GM12878 (cell line): ENCODE measurements at places on chromosomes 3 and 15. TPM values are rescaled to one million over a fixed set of nuclear protein-coding genes. Genes with fewer than 3 reads are reported as not detected.

DNA sequence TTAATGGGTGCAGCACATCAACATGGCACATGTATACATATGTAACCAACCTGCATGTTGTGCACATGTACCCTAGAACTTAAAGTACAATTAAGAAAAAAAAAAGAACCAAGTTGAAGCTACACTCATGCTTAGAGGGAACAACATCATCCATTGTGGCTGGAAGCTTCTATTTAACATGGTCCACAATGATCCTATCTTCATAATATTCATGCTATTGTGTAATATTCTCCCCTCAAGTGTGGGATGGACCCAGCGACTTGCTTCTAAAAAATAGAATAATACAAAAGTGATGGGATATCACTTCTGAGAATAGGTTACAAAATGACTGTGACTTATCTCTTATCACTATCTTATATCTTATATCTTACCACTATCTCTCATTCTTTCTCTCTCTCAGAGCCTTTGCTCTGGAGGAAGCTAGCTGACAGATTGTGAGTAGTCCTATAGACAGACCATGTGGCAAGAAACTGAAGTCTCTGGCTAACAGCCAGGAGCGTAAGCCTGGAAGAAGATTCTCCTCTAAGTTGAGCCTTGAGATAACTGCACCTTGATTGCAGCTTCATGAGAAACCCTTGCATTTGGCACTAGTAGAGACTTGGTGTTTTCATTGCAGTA lies 198.5 kb upstream of the MRPL3 start:
- no peak for DNase-seq

DNA sequence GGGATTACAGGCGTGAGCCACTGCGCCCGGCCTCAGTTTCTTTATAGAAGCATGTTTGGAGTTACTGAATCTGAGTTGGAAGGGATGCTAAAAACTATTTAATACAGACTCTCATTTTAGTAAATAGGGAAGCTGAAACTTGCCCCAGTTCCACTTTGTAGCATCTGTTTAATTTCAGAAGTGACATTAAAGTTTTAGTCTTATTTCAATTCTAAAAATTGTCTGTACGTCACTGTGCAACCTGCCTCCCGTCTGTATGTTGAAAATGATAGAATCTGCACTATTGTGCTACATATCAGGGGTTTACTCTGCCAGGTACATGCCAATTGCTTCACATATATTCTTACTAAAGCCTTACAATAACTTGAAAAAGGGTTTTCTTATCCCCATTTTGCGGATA lies 15.3 kb downstream of the CNOT10 start:
- DNase-seq, result no peak

DNA sequence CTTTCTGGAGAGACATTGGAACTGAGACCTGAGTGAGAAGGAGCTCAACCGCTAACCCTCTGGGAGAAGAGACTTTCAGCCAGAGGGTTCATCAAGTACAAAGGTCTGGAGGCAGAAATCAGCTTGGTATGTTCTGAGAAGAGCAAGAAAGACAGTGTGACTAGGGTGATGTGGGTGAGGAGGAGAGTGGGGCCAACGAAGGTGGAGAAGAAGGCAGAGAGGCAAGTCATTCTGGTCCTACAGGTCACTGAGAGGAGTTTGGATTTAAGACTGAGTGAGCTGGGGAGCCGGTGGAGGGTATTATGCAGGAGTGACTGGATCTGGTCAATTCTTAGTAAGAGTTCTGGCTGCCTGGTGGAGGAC lies 12.2 kb downstream of the XIRP1 start:
- DNase-seq, result no peak

GRCh38 chr3:159837725-159838124 lies 150.9 kb upstream of the IL12A start:
- DNase-seq, result no peak

DNA sequence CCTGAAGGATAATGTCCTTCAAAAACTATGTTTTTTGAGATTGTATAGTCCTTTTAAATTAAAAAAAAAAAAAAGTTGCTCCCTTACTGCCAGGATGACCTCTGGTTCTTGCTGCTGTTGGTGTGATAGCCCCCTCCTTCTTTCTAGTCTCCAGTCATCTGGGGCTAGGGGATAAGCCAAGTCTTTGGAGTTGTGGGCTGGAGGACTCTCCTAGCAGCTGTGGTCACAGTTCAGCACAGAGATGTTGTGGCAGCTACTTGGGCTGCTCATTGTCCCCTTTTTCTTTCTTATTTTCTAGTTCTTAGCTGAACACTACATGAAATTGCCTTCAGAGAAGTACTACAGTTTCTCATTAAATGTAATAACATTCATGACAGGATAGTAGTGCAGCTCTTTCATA lies 39.2 kb upstream of the APH1B start:
- DNase-seq, result no peak

The ADIPOQ gene
- not detected in 2 replicates for total RNA-seq

DNA sequence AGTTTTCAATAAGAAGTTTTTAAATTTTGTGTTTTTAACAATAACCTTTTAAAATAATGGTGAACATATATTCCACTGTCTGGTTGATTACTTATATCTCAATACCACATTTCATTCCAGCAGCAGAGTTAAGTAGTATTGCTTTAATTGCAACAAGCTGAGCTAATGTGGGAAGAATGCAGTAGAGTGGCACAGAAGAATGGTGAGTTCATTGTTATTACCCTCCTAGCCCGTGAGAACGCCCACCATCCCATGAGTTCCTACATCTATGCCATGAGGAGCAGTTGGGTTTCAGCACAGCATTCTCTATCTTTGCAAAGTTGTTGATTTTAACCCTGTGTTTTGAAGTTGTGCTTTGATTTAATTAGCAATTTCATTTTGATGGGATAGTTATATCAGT lies 17.8 kb upstream of the NR2E3 start:
- DNase-seq, result no peak

DNA sequence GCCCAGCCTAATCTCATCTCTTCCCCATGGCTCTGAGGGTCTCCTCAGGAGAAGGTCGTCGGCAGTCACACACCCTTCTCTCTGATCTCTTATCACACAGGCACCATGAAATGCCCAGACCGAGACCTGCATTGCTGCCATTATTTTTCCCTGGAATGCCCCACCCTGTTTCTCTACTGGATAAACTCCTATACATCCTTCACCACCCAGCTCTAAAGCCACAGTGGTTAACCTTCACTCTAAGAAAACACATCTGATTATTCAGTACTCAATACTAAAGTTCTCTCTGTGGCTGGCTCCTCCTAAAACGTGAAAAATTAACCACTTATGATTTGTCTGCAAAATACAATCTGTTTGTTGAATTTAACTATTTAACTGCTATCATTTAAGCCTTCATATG lies 43.3 kb downstream of the RORA start:
- DNase-seq, result no peak

DNA sequence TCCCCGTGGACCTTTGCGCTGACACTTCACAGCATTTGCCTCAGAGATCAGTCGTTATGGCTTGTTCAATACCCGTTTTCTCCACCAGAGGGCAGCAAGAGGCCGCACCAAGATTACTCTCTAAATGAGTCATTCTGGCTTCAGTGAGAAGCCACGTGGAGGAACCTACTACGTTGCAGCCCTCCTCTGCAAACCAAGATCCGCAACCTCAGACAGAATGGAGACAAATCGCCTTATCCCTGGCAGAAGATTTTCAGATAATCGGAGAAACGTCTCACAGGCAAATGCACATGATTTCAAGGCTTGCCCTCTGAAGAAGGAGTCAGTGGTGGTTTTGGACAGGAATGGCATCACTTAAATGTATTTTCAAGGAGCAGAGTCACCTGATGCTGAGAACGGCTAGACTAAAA lies 60.5 kb downstream of the GTPBP8 start:
- peak; percentile 63 for DNase-seq

DNA sequence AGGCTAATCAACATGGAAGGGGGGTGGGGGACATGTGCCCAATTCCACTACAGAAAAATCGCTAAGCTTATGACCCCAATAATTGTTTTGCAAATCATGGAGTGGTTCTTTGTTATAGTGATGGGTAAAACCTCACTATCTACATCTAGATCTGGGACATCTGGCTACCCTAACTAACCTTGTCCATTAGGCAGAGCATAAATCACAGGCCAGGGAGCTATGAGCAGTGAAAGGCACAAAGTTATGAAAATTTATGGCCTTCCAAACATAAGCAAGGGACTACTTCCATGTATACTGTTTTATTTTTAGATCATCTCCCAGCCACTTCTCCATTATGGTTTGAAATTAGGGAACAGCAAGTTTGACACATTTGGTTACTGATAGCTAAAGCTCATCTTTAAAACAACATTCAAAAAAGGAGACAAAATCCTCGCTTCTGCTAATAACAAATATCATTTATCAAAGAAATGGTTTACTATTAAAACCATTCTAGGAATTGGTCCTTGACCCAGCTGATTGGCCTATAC lies 78.3 kb downstream of the RSL24D1 start:
- no peak for DNase-seq

The ANKRD34C gene
- not detected in 2 replicates for total RNA-seq

The SUSD5 gene
- total RNA-seq, result 0.05 TPM in 1 of 2 replicates, not detected in the other

The ENTPD3 gene
- not detected in 2 replicates for total RNA-seq

The TICRR gene
- total RNA-seq, result 18.8 and 21.5 TPM in 2 replicates

DNA sequence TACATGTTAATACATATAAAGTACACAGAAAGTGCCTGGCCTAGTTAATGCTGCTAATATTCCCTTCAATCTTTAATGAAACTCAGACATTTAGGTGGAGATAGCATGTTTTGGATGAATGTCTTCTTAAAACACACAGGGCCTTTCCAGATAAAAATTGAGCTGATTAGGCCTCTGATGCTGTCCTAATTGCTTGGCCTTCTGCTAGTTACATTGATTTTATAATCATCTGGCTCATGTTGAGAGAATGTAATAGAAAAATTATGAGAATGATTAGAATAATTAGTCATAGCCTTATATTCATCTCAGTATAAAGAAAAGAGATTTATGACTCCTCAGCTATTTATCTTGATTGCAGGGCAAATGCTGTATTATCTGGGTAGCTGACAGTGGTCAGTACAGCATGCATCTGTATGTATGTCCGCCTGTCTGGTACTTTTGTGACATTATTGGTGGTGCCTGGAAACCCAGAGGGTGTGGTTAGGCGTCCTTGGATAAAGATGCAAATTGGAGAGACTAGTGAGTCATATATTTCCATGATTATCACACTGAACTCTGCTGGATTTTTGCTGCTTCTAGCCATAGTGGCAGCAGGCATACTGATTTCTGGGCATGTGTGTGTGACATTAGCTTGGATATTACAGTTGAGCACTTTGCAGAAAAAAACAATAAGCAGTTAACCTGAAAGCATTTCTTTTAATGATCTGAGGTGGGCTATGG lies 120.8 kb downstream of the FEZF2 start:
- no peak for DNase-seq

DNA sequence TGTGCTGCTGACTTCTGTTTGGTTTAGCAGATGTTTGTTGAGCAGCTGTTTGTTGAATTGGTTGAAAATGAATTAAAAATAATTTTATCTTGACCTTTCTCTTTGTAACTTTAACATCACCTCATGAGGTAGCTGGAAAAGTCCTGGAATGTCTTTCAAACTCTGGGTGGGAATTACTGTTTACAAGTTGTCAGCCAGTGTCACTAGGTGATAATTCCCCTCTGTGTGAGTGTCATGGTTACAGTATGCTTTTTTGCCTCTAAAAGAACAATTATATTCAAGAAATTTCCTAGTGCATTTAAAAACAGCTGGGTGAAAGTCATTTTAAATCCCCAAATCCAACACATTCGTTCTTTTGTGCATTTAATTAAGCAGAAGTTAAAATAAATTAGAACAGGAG lies 113.2 kb downstream of the PTPRG start:
- DNase-seq, result no peak

- DNase-seq, result no peak
Measured at GRCh38 chr3:123632161-123632655, 47.4 kb upstream of the HACD2 start.

GRCh38 chr3:59540241-59540640 lies 490.4 kb upstream of the CFAP20DC start:
- no peak for DNase-seq

DNA sequence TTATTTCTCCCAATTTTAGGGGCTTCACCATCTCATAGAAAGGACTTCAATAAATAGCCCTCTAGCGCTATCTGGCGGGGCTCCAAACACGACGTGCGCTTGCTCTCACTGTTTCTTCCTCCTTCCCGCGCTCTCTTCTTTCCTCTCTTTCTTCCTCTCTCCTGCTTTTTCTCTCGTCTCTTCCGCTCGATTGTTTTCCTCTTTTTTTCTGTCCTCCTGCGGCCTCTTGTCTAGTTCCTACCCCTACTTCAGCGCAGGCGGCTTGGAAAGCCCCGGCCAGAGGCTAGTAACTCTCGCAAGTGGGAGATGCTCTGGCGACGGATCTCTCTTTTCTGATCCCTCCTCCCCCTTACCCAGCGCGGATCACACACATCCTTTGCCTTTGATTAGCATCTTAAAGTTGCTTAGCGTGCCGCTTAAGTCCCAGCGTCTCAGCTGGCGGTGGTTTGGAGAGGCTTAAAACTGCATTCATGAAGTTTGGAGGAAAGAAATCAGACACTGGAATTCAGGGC lies 6.2 kb upstream of the MEIS2 start:
- DNase-seq, result no peak

DNA sequence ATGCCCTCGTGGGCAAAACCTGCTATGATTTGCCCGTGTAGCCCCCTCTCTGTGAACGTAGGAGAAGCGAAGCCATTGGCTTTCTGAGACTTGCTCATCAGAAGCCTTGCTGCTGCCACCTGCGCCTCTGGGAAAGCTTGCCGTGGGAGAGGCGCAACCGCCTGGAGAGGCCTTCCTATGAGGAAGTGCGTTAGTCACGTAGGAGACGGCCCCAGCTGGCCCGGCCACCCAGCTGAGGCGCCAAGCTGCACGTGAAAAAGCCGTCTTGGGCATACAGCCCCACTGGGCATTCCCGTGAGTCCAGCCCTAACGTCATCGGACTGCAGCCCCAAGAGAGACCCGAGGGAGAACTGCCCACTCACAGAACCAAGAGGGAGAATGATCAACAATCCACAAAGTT lies 49.1 kb upstream of the TJP1 start:
- DNase-seq, result no peak
